ENCODE measurements at places on chromosomes 1 and 21. TPM values are rescaled to one million over a fixed set of nuclear protein-coding genes. Genes with fewer than 3 reads are reported as not detected.

PLA2G2A gene
- not detected for total RNA-seq

MSH4 gene
- 0.13 TPM for total RNA-seq

OR10Z1 gene
- total RNA-seq = not detected

MTARC2 gene
- 2.7 TPM for total RNA-seq

CATSPERE gene
- not detected for total RNA-seq

MX1 gene
- 7.3 TPM for total RNA-seq

RXFP4 gene
- 0.55 TPM for total RNA-seq

CR2 gene
- total RNA-seq = not detected

AMPD1 gene
- total RNA-seq = not detected

NBL1 gene
- 44.7 TPM for total RNA-seq

FCRL6 gene
- 1.5 TPM for total RNA-seq

RHCE gene
- total RNA-seq = not detected

OVAAL gene
- total RNA-seq = 2.4 TPM

MROH7 gene
- not detected for total RNA-seq

HOOK1 gene
- not detected for total RNA-seq

PTGFR gene
- total RNA-seq = 3.1 TPM

PLA2G4A gene
- 0.47 TPM for total RNA-seq

GUCA2B gene
- total RNA-seq = not detected

PRAMEF25 gene
- not detected for total RNA-seq

IVL gene
- total RNA-seq = 0.26 TPM

IGSF3 gene
- total RNA-seq = 11.1 TPM

GNB1 gene
- 74.5 TPM for total RNA-seq

FCER1G gene
- total RNA-seq = not detected

PLA2G5 gene
- total RNA-seq = not detected

DRAXIN gene
- 0.32 TPM for total RNA-seq

MMP23B gene
- not detected for total RNA-seq

S100A9 gene
- total RNA-seq = not detected

LAMC1 gene
- 130 TPM for total RNA-seq

TRAF3IP3 gene
- total RNA-seq = not detected
